ENCODE measurements at places on chromosomes 7 and 10.

DNA sequence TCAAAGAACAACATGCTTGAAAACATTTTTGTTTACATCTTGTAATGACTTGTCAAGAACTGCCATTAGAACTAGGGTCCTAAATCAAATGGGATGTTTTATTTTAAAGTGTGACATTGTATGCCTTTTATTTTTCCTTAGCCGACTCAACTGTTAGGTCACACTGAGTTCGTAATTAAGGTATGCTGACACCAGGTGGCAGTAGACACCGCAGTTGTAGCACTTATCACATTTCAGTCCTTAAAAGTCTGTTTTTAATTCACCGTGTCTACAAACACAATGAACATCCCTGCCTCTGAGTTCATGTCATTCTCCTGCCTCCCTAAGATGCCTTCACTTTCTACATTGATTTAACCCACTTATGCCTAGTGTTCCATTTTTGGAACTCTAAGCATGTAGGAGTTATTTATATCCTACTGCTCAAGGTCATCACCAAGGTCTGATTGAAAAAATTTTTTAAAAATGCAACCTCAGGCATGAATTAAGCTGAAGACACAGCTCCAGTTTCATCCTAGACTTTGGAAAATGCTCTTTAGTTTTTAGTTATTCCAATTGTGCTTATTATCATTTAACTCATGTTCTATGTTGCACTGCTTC, 186.1 kb downstream of the BMPER start:
- no peak for DNase-seq

- no peak for DNase-seq
Observed at GRCh38 chr7:16356301-16356958, 64.9 kb downstream of the CRPPA start.

DNA sequence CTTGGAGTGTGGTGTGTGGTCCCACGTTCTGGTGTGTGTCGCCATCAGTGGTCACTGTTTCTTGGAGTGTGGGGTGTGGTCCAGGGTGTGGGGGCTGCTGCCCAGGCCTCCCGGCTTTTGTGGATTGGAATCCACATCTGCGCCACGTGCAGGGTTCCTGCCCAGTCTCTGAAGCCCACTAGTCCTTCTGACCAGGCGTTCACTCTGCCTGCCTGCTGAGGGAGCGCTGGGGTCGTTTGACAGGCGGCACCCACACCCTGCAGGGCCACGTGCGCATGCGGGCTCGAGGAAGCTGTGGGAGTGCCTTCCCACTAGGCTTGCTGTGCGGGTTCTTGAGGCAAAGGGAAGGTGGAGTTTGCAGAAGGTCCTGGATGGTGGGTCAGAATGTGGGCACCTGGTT, 51.4 kb downstream of the INPP5A start:
- no peak for DNase-seq

- no peak for DNase-seq
Observed at GRCh38 chr10:111482621-111483216, 405.9 kb downstream of the ADRA2A start.

DNA sequence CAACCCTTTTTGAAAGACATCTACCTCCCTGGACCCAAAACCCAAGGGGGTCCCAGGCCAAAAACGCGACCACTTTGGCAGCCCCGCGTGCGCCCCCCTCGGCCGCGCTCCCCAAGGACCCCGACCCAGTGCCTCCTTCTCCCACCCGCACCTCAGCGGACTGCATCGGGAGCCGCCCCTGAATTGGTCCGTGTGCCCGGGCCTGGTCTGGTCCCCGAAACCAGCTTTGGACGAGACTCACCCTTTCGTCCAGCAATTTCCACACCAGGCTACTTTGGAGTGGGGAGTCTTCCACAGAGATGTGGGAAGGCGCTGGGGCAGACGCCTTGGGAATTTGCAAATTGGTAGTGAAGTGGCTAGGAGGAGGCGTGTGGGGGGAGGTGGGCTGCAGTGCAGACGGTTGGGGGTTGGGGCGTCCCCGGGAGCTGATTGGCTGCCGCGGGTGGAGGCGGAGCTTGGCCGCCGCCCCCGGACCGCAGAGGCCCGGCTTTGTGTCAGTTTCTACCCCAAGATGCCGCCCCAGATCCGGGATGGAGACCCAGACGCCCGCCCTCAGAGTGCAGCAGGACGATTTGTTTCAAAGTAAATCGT, 16.9 kb downstream of the TCAF1 start:
- DNase-seq: no peak

- no peak for DNase-seq
Observed at GRCh38 chr10:101224910-101225823, 4.1 kb downstream of the LBX1 start.

DNA sequence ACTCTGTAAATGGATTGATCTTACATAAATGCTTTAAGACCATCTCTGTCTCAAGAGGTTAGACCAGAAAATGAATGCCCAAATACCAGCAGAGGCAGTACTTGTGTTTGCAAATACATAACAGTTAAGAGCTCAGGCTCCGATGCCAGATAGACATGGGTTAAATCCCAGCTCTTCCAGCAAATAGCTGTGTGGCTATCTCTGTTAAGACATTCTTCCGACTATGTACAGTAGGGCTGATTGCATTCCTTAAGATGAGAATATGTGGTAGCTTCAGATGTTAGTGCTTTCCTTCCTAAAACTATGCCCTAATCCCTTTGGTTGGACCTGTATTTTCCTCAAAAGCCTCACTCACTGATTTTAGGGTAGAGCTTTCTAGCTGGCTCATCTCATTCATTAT, 2.2 kb downstream of the IDE start:
- no peak for DNase-seq

DNA sequence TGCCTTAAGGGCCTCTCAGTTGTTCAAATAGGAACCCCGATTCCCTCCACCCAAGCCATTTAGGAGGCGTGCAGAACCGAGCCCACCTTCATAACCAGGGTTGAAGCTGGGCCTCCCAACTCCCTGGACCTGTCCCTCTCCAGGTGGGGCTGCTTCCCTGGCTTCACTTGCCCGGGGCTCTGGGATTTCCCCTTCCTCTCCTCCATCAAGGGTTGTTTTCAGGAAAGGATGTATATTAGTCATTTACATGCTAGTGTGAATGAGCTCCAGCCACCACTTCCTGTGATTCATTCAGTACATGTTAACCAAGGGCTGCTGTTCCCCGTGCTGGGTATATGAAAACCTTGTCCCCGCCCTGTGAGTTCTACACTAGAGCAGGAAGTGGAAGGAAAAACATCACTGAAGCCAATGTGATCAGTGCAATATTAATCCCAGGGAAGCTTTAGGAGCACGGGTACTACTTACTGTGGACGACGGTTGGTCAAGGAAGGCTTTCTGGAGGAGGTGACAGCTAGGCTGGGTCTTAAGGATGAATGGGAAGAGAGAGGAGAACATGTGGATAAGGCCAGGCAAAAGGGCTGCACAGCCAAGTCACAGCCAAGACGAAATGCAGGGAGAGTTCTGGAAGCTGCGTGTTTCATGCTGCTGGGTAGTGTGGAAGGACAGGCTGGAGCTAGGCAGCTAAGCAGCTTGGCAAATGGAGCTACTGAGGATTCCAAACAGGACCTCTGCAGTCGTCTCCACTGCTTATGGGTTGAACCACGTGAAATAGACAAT, 150.1 kb upstream of the SHH start:
- DNase-seq: no peak

DNA sequence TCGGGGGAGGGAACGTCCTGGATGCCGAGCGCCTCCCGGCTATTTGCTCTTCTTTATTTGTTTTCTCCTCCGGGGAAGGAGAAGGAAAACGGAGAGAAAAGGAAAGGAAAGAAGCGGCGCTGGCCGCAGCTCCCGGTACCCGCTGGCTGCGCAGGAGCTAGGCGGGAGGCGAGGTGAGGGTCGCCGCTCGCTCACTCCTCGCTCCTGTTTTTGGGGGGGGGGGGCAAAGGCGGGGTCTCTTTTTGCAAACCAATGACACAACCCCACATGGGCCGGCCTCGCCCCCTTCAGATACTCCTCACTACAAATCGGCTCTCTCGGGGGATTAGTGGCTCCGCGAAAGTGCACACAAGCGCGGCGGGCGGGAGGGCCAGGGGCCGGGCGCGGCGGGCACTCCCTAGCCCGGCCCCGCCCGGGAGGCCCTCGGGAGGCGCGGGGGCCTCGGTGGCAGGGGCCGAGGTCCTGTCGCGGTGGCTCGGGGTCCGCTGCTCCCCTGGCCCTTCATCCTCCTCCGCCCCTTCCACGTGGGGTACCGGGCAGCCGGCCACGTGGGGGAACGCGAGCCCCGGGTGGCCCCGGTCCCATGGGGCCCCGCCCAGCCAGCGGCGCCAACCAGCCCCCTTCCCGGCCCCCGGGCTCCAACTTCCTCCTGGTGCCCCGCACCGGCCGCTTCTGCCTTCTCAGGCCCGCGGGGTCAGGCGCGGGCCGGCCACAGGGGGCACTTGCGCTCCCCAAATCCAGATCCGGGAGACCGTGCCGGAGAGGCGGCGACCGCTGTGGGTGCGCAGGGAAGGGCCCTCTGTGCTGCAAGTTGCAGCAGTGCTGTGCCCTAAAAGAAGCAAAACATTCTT, 718 bp upstream of the CTBP2 start:
- DNase-seq: no peak

GRCh38 chr7:15407910-15408309, 153.9 kb downstream of the AGMO start:
- no peak for DNase-seq

DNA sequence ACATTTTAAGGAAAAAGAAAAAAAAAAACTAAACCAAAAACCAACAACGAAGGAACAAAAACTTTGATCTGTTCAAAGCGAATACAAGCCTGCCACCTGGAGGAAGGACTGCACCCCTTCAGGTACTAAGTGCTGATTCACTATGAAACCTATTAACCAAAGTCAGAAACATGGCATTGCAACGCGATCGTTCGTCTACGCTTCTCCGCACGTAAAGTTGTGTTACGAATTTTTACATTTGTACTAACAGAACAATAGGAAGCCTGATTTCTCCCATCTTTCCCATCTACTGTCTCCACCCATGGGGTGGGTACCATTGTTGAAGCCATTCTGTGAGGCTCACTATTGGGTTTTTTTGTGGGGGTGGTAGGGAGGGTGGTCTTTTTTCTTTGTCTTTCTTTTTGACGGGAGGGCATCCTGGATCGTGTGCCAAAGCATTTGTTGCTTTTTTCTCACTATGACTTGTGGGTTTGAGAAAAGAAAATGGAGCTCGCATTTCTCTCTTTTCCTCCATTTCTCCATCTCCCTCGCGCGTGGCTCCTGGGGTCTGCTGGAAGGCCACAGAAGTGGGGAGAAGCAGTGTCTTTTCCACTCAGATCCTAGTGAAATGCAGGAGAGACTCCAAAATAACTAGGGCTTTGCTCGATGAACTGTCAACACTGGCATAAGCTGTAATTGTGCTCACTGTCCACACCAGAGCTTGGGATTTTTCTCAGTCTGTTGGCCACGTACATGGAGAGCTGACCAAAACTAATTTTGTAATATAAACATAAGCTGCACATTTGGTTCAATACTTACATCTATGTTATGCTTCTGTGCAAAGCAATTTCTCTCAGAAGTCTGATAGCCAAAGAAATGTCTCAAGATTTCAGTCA, 100.9 kb upstream of the YAE1 start:
- DNase-seq: no peak

GRCh38 chr7:121372376-121373010, 23.6 kb downstream of the FAM3C start:
- DNase-seq: no peak

DNA sequence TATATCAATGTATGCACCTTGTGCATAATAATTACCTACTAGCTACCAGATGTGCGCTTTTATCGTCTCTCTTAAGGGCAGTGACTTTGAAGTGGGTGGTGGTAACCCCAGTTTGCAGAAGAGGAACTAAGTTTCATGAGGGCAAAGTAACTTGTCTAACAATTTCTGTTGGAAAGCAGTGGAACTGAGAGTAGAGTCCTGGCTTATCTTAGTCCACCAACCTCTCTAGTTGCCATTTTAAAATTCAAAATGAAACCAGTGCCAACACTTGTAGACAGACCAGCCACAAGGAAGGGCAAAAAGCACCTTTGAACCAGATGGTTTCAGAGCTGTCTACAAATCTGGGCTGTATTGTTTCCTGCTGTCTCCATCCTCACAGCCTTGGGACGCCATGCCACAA, 32.0 kb upstream of the RBM20 start:
- no peak for DNase-seq

DNA sequence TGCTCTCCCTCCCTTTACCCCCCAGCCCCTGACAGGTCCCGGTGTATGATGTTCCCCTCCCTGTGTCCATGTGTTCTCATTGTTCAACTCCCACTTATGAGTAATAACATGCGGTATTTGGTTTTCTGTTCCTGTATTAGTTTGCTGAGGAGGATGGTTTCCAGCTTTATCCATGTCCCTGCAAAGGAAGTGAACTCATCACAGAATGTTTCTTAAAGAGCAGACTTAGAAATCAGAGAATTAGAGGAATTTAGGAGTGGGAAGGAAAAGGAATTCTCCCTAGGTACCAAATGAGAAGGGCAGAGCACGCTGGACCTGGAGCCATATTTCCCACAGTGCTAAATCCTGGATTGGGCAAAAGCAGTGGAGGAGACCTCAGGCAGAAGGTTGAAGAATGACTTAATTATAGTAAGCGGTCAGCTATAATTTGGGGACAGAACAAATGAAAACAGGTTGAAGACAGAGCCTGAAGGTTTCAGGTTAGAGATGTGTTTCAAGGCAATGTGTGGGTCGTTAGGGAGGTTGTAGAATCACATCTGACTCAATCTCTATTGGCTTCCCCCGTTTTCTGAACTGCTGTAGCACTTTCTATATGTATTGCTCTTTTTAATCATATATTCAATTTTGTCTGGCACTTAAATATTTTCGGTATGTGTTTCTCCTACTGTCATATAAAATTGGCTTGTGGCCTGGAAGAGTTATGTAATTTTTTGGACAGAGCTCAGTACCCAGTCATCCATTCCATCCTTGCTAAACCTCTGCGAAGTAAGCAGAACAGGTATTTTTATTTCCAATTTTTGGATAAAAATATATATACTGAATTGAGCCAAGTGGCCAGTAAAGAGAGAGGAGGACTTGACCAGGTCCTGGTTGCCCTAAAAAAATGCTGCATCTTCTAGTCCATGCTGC, 210.5 kb upstream of the KLF6 start:
- DNase-seq: no peak

GRCh38 chr7:102891693-102892261, 21.0 kb upstream of the LRRC17 start:
- DNase-seq: no peak

GRCh38 chr7:50869108-50869725, 86.5 kb upstream of the GRB10 start:
- DNase-seq: no peak
